AG20443 (cell line): ENCODE measurements at places on chromosomes 16 and 17.

GRCh38 chr17:6943406-6943805 lies 52.4 kb upstream of the ALOX12 start:
- no peak for DNase-seq

DNA sequence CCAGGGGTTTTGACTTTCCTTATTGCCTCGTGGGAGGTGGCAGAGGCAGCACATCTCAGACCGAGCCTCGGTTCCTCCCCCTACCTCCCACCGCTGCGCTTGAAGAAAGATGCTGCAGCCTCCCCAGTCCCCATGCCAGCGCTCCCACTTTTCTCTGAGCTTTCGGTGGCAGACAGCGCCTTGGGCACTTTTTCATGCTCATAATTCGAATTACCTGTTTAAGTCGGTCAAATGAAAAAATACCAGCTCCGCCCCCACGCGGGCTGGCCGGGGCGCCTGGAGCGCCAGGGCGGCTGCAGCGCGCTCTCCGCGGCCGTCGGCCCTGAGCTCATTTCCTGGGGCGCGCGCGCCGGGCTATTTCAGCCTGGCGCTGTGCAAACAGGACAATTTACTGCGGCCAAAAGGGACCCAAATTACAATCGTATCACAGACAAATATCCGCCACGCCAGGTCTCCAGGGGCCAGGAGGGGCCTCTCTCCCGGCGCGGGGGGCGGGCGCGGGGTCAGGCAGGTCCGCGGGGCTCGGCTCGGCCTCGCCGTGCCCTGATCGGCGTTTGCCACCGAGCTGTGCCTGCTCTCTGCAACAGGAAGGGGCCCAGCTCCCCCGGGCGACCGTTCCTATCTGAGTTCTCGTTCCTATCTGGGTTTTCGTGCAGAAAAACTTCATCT lies 45.0 kb downstream of the SOST start:
- peak; percentile 84 for DNase-seq

DNA sequence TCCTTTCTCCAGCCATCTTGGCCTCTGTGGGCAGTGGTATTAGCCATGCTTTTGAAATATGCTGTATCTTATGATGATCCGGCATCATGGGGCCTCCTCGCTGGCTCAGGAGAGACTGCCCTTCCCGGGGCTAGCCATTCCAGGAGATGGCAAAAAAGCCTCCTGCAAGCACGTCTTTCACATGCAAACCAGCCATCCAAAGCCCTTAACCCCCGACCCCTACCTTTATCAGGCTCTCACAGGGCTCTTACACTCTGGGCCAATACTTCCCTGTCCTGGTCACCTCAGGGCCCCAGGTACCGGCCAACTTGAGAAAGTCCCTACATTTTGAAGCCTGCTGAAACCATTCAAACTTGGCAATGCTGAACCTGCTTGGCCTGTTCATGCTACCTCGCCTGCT lies 36.4 kb downstream of the MYH13 start:
- no peak for DNase-seq

GRCh38 chr17:41631025-41631897 lies 6.9 kb upstream of the KRT17 start:
- DNase-seq, result no peak

DNA sequence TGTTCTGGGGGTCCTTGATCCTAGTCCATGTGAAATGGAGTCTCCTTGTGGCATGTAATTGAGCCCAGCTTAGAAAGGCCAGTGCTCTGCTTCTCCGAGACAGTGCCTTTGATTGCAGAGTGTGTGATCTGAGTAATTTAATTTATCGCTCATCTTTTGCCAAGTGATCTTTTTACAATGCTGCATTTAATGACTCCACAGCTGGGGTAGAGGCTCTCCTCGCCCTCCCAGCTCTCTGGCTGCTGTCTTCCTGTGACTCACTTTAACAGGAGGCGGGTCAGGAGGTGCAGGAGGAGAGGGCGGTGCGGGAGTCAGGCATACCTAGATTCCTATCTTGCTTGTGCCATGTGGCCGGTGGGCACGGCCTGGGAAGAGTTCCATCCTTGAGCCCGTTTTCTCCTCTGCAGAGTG lies 113.4 kb upstream of the FOXF1 start:
- peak; percentile 87 for DNase-seq

GRCh38 chr17:15377200-15377599 lies 35.8 kb upstream of the TEKT3 start:
- DNase-seq, result peak; percentile 72

DNA sequence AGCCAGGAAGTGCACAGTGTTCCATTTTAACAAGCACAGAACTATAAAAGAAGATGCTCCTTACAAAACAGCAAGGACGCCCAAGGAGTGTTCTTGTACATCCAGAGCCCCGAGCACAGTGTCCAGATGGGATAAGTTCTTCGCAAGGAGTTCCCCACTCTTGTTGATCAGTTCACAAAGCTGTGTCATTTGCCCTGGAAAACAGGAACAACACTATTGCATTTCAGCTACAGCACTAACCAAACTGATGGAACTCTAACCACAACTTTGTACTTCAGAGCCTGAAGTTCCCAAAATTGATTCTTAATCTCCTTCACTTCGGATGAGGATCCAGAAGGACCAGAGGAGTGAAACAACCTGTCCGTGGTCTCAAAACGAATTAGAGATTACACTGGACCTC lies 5.1 kb downstream of the COPS3 start:
- DNase-seq, result no peak

DNA sequence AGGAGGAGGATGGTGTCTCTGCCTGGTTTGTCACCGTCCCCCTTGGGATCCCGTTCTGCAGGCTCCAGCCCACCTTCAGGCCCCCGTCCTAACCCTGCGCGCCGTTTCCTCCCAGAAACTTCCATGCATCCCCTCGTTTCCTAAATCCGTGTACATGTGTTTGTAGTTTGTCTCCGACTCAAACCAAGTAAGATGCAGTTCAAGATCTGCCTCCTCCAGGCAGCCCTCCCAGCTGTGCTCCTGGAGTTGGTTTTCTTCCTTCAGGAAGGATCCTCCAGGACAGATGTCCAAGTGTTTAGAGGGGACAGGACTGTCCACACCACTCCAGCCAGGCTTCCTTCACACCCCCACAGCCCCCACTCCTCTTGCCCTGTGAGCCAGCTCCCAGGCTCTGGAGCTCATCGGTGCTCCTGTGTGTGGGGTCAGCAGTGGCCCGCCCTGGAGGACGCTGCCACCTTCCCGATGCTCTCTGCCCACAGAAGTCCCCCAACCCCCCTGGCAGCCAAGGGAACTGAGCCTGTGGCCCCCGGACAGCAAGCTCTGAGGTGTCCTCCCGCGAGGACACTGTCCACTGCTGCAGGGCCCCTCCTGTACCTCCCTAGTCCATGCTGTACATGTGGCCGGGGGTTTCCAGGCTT lies 11.3 kb downstream of the BAIAP2 start:
- no peak for DNase-seq

GRCh38 chr17:4236456-4236855 lies 27.3 kb downstream of the ANKFY1 start:
- DNase-seq, result no peak

DNA sequence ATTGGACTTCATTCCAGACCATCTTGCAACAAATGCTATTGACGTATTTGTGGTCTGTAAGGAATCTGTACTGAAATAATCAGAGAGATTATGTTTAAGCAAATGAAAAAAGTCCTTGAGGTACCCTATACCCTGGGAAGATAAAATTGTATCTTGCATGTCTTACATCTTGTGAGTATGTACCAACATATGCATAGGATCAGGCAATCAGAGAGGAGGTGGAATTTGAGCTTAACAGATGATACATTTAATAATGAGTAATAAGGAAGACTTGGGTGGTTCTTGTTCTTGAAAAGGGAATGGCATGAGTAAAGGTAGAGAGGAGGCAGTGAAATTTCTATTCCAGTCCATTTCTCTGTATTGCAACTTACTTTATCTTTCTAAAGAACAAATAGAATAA lies 10.6 kb downstream of the MOSMO start:
- DNase-seq, result no peak

DNA sequence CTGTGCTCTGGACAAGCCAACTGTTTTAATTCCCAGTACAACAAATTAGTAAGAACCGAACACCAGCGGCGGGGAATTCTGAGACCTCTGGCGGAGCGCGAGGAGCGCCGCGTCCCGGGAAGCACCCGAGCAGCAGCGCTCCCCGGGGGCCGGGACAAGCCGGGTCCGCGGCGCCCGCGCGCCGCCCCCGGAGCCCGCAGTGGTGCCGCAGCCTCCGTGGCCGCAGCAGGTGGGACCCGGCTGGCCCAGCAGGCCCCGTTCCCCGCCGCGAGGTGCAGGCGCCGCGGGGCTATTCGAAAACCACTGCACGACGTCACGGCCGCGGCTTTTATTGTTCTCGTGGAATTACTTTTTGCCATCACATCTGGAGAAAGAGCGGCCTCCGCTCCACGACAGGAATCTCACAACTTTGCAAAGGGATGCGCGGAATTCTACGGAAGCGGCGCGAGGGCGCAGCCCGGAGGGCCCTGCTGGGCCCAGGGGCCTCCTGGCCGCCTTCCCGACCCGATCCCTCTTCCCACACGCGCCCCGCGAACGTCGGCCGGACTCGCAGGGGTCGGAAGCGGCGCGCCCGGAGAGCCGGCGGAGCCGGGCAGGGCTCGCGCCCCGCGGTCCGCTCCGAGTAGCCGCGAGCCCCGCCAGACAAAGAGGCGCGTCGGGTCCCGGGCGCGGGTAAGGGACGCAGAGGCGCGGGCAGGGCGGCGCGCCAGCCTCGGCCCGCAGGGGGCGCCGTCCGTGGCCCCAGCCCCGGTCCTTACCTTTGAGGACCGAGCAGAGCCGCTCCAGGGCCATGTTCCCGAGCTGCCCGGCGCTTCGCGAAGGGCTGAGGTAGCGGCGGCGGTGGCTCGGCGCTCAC lies 696 bp downstream of the NETO2 start:
- peak; percentile 75 for DNase-seq

DNA sequence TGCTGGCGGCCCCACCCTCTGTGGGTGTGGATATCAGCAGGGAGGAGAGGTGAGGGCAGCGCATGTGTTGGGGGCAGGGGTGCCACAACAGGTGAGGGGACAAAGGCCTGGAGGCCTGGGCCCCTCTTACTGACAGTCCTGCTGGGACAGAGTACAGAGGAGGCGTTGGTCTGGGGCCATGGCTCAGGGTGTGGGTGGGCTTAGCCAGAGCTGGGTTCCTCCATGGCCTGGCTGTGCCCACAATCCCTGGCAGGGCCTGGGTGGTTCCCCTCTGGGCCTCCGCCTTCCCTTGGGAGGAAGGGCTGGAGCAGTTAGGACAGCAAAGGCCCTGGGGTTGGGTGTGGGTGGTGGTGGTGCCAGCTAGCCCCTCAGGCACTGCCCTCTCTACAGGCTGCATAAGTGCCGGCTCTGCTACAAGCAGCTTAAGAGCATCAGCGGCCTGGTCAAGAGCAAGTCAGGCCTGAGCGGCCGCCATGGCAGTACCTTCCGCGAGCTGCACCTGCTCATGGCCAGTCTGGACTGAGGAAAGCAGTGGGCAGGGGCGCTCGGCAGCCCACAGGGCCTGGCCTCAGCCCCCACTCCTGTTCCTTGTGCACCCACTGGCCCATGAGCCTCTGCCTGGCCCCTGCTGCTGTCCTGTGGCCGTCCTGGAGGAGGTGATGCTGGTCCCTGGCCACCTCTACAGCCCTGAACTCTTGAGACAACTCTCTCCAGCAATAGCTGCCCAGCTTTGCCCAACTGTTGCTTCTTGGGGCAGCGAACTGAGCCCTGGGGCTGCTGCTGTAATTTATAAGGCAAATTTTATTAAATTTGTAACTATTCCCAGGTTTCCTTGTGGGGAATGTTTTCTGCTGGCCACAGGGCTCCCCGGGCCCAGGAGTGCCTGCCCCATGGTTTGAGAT lies 21.1 kb downstream of the KATNB1 start:
- no peak for DNase-seq

DNA sequence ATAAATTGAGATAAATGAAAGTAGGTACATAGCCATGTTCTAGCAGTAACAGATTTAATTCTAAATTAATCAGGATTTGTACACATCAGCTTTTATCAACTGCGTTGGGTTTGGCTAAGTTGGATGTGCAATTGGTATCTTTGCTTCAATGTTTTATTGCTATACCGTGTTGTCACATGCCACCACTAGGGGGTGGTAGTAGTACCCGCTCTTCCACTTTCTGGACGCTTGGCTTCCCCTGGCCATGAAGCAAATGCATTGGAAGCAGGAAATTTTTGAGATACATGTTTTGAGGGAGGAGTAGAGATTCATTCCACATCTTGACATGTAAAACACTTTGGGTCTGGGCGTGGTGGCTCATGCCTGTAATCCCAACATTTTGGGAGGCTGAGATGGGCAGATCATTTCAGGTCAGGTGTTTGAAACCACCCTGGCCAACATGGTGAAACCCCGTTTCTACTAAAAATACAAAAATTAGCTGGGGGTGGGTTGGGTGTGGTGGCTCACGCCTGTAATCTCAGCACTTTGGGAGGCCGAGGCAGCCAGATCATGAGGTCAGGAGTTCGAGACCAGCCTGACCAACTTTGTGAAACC lies 58.6 kb downstream of the EMP2 start:
- DNase-seq, result peak; percentile 86

DNA sequence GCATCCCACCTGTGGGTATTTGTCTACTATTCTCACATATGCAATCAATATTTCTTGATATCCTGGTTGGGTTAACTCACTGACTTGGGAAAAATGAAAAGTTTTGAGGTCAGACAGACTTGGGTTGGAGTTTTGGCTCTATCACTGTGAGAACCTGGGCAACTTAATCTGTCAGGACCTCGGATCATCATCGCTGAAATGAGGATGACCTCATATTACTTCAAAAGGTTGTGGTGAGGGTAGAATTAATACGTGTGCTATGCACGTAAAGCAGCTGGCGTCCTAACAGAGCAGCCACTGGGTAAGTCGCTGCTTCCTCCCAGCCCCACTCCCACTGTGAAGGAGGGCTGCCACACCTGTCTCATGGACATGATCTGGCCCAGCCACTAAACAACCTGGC lies 57.3 kb downstream of the COG7 start:
- no peak for DNase-seq

DNA sequence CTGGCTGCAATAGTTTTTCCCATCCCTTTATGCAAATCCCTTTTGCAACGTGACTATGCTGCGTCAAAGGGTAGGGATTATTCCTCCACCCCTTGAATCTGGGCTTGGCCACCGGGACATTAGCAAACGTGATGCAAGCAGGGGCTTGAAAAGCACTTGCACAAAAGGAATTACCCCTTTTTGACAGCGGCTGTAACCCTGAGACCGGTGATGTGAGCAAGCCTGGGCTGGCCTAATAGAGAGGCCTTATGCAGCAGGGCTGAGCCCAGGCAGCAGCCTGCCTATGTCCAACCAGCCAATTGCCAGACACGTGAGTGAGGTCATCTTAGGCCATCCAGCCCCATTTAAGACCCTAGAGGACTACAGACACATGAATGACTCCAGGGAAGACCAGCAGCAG lies 30.4 kb upstream of the PAFAH1B1 start:
- DNase-seq, result no peak

DNA sequence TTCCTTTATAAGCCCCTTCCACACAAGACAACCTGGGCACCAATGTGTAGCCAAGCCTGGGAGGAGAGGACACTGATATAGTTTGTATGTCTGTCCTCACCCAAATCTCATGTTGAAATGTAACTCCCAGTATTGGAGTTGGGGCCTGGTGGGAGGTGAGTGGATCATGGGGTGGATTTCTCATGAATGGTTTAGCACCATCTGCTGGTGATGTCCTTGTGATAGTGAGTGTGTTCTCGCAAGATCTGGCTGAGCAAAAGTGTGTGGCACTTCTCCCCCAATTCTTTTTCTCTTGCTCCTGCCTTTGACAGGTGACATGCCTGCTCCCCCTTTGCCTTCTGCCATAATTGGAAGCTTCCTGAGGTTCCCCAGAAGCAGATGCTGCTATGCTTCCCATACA lies 135.8 kb downstream of the USP31 start:
- DNase-seq, result no peak
